ENCODE measurements at places on chromosomes 3 and 15. TPM values are rescaled to one million over a fixed set of nuclear protein-coding genes. Genes with fewer than 3 reads are reported as not detected.

- DNase-seq, result no peak
These were observed 70.6 kb downstream of the ACAP2 start for GRCh38 chr3:195372220-195372619.

- no peak for DNase-seq
These were observed 266.8 kb downstream of the ABHD5 start for GRCh38 chr3:43957553-43957952.

Gene CNOT10
- 28.4 TPM for total RNA-seq

Gene ARNT2
- 16.8 TPM for total RNA-seq

GRCh38 chr3:174460831-174461230 lies 398.3 kb upstream of the NAALADL2 start:
- DNase-seq, result no peak

Gene GPR160
- total RNA-seq, result not detected

DNA sequence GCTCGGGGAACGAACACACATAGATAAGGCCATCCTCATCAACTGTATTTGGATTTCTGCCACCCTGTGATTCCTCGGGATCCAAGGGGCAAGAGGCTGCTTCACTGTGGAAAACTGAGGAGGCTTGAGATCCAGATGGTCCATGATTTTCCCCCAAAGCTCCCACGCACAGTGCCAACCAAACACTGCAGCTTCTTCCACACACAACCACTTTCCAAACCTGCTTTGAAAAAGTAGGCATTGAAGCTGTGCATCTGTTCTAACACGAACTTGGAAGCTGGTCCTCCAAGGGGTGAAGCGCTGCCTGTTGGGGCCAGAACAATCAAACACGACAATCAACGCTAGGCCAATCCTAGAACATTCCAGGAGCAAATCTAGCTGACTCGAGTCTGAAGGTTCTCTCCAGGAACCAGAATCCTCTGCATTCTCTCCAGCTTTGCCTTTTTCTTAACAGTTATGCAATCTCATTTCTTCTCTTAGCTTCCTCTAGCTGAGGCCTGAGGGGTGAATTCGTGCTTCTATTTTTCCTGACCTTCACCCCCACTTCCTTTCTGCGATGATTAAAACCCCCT lies 104.4 kb downstream of the LRRK1 start:
- DNase-seq, result no peak

Gene GOLGA8S
- 0.05 TPM for total RNA-seq

GRCh38 chr3:138867996-138868395 lies 33.3 kb upstream of the PIK3CB start:
- no peak for DNase-seq

DNA sequence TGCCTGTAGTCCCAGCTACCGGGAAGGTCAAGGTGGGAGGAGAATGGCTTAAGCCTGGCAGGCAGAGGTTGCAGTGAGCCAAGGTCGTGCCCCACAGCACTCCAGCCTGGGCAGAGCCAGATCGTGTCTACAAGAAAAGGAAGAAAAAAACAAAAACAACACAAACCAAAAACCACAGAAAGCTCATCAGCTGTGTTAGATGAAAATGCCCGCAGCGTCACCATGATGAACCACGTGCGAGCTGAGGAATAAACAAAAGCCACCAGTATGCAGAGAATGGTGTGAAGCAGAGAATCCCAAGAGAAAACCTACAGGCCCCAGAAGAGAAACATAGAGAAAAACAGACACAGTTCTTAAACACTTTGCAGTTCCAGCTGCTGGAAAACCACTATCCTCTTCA lies 19.7 kb upstream of the TM4SF19 start:
- no peak for DNase-seq

DNA sequence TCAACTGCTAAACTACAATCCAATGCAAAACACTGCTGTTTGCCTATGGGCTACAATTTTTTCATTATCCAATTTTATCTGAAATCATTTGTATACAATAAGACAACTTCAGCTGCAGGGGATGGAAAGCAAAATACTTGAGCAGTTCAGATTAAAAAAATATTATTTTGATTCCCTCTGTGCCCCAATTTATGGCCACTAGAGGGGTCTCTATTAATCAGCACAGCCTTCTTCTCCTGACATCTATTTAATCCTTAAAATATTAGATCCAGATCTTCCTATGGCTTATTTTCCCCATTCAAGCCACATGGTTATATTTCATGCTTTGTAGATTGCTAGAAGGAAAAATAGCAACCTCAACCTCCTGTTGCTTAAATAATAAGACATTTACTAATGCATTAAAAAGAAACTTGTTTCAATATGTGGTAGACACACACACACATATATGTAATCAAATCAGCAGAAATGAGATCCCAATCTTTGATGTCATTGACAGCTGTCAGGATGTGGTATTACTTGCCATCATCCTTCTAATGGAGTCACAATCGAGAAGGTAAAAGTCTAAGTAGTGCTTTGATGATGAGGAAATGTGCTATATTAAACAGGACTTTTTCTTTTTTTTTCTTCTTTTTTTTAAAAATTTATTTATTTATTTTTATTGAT lies 104.2 kb downstream of the P2RY1 start:
- no peak for DNase-seq

DNA sequence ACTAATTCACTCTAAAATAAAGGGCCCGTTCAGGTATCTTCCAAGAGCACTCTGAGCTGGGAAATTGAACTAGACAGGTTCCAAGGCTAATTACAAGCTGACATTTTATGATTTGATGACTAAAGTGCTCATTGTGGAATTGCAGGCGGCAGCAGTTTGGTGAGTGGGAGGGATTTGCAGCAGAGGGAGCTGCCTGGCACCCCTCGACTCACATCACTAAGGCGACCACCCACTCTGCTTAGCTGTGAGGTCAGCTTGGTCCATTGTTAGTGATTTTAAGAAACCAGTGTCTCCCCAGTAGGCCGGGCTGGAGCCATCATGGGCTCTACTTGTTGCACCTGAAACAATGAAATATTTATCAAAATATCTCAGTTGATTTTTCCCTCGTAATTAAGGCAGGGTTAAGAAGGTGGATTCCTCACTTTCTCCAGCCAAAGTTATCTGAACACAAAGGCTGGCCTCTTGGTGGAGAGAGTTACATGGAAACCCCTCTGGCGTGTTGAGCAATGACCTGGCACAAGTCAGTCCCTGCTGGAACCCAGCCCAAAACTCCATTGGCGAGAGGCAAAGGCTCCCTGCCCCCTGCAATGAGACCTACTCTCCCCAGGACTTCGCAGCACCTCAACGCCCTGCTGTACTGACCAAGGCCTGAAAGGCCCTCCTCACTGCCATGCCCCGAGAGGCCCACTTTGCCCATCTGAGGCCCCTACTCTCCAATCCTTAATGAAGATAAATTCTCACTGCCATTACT lies 65.0 kb upstream of the ATP2B2 start:
- no peak for DNase-seq

DNA sequence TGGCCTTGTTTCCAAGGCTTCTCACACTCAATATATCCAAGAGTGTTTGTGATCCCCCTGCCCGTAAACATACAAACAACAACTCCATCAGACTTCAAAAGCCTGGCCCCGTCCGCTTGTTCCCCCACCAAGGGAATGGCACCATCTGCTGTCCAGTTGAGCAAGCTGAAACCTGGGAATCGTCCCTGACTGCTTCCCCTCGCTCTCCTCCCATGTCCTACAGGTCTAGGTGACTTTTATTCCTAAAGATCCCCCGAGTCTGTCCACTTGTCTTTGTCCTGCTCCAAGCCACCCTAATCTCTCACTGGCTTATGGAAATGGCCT lies 27.9 kb upstream of the FAM174B start:
- peak; percentile 8 for DNase-seq

GRCh38 chr3:129248286-129248979 lies 973 bp upstream of the COPG1 start:
- no peak for DNase-seq

Gene EIF4E3
- 2.3 TPM for total RNA-seq

- DNase-seq, result no peak
These were observed 106.6 kb downstream of the FBN1 start for GRCh38 chr15:48538941-48539340.

DNA sequence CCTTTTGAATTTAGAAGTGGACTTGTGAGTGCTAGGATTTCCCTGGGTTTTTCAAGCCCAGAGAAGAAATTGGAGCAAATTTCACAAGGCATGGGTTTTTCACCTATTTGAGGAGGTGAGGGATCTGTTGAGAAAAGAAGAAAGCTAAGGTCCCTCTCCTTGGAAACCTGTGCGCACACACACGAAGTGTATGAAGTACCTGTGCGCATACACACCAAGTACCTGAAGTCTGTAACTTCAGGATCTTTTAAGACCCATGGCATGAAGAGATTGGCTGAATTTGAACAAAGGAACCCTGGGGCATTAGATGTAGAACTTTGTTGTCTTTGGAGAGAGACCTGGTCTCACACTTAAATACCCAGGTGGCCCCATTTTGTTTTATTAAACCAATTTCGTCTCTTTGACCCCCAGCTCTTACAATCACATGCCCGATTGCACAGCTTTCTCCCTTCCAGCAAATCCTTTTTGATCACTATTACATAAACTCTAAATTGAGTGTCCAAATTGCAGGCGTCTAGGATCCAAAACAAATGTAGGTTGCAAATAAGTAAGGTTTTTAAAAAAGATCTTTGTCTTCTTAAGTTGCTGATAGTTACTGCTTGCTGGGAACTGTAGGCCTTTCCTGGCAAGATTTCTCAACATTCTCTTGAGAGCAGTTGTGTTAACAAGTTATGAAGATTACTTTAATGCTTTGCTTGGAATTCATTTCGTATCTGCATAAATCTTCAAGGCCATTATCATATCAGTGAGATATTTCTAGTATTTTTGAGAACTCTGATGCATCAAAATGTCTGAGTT lies 64.3 kb downstream of the CMTM8 start:
- DNase-seq, result no peak

DNA sequence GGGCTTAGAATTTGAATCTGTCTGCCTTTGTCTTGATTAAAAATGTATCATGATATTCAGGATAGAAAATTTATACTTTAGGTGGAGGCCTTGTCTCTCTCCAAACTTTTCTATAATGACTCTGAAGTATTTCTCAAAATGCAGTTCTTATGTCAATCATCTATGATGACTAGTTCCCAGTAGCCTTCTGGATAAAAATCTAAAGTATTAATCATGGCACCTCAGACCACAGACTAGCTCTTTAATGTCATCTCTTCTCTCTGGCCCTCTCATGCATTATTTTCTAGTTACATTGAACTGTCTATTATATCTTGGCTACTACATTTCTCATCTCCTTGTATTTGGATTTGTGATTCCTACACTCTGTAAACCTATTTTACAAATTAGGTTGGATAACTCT lies 96.9 kb downstream of the ZPLD1 start:
- no peak for DNase-seq

- DNase-seq, result no peak
These were observed 165.0 kb downstream of the PDZRN3 start for GRCh38 chr3:73459711-73460110.

- no peak for DNase-seq
These were observed 198.3 kb upstream of the P2RY1 start for GRCh38 chr3:152636651-152637050.

DNA sequence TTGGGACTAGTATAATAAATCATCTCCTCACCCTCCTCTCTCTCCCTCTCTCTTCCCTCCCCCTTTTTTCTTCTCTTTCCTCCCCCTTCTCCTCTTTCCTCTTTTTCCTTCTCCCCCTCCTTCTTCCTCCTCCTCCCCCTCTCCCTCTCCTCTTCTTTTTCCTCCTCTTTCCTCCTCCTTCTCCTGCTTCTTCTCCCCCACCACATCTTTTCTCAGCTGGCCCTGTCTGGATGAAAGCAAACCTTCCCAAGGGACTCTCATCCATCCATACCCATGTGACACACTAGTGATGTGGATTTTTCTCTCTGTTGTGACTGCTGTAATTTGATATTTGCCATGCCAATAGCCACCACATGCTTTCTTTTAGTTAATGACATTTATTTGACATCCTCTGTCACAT lies 127.2 kb downstream of the EBLN2 start:
- DNase-seq, result no peak

GRCh38 chr15:42395838-42396237 lies 36.5 kb downstream of the CAPN3 start:
- DNase-seq, result no peak

GRCh38 chr3:117565777-117566176 lies 856.2 kb downstream of the TUSC7 start:
- no peak for DNase-seq

Gene SCN11A
- not detected for total RNA-seq

Gene NDN
- 41.2 TPM for total RNA-seq

- DNase-seq, result no peak
These were observed 19.8 kb downstream of the PCSK6 start for GRCh38 chr15:101469520-101470288.

GRCh38 chr15:29785136-29785535 lies 37.1 kb downstream of the TJP1 start:
- peak; percentile 48 for DNase-seq

DNA sequence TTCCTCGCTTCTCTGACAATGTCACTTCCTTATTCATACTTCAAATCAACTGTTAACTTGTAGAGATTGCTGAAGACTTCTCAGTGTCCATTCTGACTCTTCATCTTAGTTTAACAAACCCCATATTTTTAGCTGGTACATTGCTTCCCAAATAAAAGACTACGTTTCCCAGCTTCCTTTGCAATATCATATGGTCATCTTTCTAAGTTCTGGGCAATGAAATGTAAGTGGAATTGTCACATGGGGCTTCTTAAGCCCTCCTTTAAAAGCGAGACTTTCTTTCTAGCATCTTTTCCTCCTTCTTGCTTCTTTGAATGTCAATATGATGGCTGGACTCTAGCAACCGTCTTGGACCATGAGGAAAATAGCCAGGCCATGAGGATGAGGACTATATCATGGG lies 239.0 kb downstream of the ZNF621 start:
- DNase-seq, result no peak

Gene GABRR3
- total RNA-seq, result not detected

Gene PLCH1
- 0.28 TPM for total RNA-seq

- DNase-seq, result no peak
These were observed 19.3 kb upstream of the TOPAZ1 start for GRCh38 chr3:44222337-44222736.

Gene TGM4
- total RNA-seq, result 0.05 TPM

DNA sequence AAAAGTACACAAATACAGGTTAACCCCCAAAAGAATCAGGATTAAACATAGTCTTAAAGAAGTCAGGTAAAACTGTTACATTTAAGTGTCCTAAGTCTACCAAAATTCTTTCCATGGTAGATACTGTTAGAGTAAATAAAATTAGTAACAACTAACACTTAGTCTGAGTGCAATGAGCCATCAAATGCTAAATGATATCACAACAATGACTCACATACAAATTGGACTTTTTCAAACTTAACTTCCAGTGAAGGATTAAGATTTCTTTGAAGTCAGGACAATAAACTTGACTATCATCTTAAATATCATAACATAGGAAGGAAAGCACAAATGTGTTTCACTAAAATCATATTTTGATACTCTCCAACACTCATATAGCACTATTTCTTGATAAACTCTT lies 43.9 kb downstream of the ZNF148 start:
- no peak for DNase-seq

DNA sequence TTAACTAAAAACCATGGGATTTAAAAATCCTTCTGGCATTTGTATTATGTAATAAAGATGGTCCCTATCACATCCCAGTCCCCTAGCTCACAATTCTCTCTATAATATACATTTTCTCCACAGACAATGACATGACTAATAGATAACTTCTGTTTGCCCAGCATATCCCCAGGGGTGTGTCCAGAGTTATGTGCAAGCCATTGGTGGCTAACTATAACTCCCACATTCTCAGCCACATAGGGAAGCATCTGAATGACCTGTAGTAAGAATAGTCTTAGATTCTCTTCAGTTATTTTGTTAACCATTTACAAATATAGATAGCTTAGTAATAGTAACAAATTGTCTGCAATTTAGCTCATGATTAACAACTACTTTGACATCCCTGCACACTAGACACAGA lies 52.2 kb upstream of the RBSN start:
- DNase-seq, result no peak

- DNase-seq, result no peak
These were observed 929.5 kb upstream of the ALCAM start for GRCh38 chr3:104437131-104437750.
